ENCODE measurements at places on chromosomes 11 and 22.

GRCh38 chr11:65218446-65218845, 36.7 kb downstream of the CAPN1 start:
- DNase-seq = no peak

DNA sequence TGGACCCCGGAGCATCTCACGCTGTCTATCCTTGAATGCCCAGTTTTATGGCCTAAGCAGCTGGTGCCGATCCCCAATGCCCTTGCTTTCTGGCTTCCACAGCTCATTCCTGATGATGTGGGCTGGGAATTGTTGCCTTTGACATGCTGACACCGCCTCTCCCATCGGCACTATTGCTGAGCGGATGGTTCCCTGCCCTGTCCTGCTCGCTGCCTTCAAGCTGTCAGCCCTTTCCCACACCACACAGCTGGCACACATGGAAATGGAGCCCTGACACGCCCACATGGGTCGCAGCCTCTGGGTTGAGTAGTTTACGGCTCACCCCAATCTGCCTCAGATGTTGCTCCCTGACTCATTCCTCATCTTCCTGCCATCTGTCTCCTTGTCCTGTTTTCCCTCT, 110.2 kb upstream of the SESN3 start:
- no peak for DNase-seq

- DNase-seq = no peak
These were observed 35.5 kb upstream of the SLC25A1 start for GRCh38 chr22:19214078-19214473.

DNA sequence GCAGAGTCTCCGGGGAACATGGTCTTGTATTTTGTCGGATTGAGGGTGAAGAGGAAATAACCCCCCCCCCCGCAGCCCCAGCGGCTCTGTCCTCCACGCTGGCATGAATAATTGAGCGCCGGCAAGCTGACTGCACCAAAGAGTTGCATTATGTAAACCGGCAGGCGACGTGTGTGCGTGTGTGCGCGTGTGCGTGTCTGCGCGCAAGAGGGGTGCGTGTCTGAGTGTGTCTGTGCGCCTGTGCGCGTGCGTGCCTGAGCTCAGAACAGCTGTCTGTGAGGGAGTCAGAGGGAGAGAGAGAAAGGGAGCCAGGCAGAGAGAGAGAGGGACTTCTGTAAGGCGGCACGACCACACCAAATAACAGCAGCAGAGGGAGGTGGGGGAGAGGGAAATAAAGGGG, 94.4 kb downstream of the SCN3B start:
- no peak for DNase-seq

DNA sequence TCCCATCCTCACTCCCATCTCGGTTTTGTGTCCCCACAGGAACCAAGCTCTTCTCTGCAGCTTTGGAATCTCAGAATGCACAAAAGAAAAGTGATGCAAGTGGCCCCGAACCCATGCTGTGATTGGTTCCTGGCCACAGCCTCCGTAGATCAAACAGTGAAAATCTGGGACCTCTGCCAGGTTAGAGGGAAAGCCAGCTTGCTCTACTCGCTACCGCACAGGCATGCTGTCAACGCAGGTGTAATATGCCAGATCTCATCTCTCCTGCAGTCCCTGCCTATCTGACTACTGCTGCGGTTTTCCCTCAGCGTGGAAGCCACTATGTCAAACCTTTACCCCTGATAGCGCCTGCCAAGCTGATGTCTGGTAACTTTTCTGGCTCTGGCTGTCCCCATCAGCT, 200.5 kb upstream of the LRRC4C start:
- no peak for DNase-seq

DNA sequence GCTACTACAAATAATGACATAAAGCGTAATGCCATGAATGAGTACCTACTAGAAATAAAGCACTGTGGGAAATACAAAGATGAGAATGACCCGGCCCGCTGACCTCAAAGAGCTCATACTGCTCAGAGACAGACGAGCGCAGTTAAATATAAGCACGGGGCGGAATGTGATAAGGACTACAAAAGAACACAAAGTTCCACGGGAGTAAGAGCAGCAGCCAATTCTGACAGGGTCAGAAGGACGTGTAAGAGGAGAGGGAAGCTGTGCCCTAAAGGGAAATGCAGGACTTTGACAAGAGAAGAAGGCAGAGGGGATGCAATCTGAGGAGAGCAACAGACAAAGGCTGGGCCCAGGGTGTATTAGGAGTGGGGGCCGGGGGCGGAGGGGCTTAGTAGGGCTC, 314.6 kb downstream of the LARGE1 start:
- DNase-seq = no peak

DNA sequence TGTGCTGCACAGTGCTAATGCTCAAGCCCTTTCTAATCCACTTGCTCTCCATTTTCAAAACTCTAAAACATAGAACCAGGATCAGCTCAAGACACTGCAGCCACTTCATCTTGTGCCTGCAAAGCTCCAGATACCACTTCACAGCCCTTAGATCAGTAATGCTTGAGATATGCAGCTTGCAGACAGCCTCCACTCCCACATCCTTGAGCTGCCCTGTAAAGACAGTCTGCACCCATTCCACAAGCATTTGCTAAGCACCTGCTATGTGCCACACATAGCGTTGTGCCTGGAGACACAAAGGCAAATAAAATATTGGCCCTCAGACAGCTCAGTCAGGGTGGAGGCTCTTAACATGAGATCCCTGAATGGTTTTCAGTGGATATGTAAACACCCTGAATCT, 192.5 kb upstream of the SNX19 start:
- no peak for DNase-seq

DNA sequence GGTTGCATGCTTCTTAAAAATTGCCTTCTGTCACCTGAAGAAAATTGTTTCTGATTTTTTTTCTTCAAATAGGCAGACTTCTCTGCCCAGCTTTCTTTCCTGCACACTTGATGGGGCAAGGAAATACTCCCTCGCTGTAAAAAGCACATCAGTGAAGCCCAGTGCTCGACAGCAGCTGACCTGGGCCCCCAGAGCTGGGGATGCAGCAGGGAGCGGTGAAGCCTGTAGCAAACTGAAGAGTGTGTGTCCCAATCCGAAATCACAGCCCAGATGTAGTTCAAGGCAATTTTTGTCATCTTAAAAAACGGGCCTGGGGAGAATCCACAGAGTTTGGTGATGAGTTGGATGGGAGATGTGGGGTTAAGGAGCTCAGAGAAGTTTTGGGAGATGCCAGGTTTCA, 27.0 kb upstream of the MPPED1 start:
- DNase-seq = no peak

- no peak for DNase-seq
These were observed 673.3 kb downstream of the CNTN5 start for GRCh38 chr11:99693941-99694492.

GRCh38 chr11:122253589-122254231, 137.7 kb upstream of the BLID start:
- no peak for DNase-seq

DNA sequence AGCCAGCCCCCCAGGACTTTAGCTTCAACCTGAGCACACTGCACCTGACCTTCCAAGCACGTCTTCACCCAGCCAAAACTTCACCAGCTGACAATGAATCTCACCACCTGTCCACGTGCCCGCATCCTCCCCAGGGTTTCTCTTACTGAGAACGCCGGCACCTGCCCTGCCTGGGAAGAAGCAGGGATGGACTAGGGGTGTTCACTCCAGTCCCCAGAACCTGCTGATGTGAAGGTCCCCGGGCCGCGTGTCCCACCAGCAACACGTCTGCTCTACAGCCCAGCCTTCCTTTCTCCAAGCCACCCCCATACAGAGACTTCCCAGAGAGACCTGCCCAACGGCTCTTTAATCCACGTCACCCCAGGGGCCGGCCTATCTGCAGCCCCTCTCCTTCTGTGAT, 12.8 kb downstream of the CPT1A start:
- no peak for DNase-seq

DNA sequence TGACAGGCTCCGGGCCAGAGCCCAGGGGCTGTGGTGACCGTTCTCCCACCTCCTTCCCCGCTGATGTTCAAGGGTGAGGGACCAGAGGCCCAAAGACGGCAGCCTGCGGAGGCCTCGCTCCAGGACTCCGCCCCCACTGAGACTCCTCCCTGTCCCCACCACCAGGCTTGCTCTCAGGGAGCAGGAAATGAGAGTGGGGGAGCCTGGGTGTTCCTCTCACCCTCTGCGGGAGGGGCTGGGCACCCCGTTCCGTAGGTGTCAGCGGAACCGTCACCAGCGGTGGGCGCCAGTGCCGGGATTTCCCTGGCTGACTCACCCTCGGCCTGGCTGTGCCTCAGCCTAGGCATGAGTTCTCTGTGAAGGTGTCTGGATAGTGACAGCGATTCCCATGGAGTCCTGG, 15.7 kb downstream of the DAGLA start:
- peak; percentile 83 for DNase-seq

DNA sequence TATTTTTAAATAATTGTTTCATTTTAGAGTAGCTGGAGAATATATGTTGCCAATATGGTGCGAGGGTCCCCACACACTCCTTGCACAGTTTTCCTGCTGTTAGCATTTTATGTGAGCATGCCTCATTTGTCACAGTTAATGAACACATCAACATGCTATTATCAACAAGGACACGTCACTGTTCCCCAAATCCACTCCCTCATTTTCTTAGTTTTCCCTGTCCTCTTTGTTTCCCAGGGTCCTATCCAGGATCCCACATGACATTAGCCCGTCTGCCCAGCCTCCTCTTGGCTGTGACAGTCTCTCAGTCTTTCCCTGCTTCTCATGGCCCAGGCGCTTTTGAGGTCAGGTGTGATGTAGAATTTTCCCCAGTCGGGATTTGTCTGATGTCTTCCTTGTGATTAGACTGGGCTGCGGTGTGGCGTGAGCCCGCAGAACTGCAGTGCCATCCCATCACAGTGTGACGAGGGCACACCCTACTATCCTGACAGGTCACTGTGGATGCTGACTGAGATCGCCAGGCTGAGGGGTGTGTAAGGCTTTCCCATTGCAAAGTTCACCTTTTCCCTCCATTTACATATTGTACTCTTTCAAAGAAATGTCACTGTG, 450.6 kb upstream of the B3GAT1 start:
- DNase-seq = no peak

GRCh38 chr11:134460062-134460561, 48.1 kb upstream of the B3GAT1 start:
- no peak for DNase-seq

- DNase-seq = no peak
These were observed 17.1 kb upstream of the TPH1 start for GRCh38 chr11:18063125-18063524.

- DNase-seq = peak; percentile 50
These were observed 10.3 kb downstream of the TOP3B start for GRCh38 chr22:21972293-21972779.

DNA sequence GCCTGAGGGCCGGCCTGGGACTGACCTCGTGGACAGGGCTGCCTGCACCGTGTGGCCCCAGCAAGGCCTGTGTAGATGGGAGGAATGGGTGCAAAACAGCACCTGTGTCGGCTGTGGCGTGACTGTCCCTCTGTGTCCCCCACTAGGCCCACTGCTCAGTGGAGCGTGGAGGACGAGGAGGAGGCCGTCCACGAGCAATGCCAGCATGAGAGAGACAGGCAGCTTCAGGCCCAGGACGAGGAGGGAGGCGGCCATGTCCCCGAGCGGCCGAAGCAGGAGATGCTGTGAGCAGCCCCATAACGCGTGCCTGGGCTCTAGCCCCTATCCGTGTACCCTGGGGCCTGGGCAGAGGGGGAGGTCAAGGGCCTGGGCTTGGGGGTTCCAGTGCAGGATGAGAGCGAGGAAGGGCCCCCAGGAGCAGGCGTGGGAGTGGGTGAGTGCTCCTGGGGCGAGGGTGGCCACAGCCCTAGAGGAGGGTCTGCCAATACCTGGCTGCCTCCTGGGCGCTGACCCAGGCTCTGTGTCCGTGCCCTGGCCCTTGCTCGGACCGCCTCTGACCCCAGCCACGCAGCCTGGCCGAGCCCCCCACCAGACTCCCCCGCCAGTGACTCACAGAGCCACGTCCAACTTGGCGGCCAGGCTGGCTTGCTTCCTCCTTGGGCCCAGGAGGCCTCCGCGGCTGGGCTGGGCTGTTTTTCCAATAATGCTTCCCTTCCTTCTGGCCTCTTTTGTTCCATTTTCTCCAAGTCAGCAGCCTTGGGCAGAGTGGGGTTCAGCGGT, 11.6 kb downstream of the PRR33 start:
- DNase-seq = no peak

DNA sequence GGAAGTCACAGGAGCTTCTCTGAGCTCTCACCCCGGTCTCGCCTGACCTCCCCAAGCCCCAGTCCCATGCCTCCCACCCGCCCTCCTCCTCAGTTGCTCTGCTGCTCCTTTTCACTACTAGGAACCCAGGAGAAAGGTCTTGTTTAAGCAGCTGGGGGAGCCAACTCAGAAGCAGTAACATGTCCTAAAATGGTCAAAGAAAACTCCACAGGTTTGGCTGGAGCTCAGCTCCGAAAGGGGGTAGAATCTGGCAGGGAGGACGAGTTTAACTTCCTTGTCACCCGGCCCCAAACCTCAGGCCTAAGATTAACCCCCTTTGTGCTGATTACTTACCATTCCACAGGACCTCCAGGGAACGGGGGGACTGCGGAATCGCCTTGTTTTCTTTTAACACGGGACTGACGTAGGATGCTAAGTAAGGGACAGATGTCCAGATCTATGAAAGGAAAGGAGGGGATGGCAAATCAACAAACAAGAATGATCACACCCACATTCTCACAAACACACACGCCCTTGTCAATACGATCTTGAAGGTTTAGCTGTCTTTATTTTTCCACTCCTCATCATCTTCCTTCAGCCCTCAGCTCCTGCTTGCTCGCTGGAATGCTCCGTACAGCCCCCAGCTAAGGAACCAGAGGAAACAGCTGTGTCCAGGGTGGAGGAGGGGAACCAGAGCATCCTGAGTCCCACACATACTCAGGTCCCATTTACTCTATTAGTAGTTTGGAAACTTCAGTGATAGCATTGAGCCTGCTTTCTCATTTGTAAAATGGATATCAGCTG, 13.5 kb downstream of the PCSK7 start:
- no peak for DNase-seq

DNA sequence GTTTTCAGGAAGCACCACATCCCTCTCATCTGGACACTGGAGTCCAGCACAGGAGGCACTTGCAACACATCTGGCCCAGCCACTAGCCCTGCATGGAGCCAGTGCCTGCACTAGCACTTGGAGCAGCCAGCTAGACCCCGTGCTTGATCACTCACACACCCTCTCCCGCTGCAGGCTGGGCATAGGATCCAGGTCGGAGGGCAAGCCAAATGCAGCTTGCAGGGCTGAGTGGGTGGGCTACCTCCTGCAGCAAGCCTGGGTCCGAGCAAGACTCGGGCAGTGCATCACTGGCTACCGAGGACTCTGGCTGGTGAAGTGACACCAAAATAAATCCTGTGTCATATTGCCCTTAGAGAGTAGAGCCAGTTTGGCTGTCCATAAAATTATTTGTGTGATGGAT, 1795.4 kb downstream of the LRRC4C start:
- DNase-seq = no peak

DNA sequence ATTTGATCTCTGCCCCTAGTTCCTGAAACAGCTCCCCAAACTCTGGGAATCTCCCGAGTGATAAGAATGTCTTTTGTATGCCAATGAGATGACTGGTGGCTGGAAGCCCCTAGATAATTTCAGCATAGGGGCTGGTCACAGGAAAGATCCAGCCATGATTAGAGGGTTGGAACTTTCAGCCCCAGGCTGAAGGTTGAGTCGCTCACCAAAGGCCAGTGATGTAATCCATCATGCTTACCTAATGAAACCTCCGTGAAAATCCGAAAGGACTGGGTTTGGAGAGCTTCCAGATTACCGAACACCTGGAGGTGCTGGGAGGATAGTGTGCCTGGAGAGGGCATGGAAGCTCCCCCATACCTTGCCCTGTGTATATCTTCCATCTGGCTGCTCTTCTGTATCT, 26.0 kb downstream of the LRRC32 start:
- DNase-seq = no peak

- no peak for DNase-seq
These were observed 123.8 kb downstream of the DDX10 start for GRCh38 chr11:108788565-108789199.
